ENCODE measurements at places on chromosomes 5 and 9.

- no peak for DNase-seq
Observed at GRCh38 chr5:128538000-128538249, at the start of gene FBN2. Gene FBN2, minus strand, starts transcription at chr5:128538245. Its CDS starts 642 bp downstream, at chr5:128537603.

DNA sequence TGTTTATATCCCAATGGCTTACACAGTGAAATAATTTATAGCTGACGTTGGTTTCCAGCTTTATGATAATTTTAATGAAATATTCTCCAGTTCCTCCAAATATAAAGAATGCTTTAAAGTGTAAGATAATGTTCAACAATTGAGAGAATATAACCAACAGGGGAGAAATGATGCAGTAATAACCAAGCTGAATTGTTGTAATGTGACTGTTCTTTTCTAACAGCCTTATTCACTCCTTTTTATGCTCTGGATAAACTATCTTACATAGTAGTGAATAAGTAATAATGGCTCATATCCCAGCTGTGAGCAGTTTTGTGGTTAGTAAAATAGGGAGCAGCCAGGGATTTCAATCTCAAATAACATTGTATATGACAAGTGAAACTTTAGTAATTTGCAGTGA is 2348.7 kb upstream of the ACO1 start:
- no peak for DNase-seq

DNA sequence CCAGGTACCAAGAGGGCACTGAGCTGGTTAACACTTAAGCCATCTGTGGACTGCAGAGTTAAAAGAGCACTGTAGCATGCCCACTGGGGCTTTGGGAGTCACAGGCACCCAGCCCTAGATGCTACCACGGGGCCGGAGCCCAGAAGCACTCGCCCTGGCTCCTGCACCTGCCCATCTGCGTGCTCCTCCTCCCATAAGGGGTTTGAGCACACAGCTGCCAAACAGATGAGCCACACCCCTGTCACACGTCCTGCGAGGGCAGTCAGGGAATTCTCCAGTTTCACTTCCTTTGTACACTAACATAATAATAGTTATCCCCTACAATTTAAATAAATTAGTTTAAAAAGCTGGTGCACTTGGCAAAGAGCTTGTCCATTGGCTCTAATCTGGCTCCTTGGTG is 4.5 kb upstream of the PCA3 start:
- no peak for DNase-seq

DNA sequence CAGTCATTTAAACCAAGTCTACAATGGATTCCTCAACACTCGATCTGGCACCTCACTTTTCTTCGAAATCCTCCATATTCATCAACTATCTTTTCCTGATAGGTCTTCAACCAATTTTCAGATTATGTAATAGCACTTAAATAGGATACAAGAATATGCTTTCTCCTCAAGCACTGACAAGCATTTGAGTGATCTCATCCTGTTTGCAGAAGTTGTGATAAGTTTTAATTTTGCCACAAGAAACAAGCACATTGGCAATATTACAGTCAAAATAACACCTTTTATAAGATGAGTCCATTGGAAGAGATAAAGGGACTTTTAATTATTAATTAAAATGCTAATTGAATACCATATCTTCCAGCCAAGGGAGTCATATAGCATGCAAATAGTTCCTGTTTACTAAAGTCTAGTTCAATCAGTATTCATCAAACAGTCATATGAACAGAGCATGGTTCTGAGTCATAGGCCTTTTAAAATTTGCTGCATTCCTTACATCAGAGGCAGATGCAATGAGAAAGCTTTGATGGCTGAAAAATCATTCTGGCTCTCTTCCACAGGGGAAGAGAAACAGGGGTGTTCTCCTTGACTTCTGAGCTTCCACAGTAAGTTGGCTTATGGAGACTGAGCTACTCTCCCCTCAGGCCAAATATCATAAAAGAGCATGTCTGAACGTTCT is 32.7 kb upstream of the ZCCHC9 start:
- no peak for DNase-seq

DNA sequence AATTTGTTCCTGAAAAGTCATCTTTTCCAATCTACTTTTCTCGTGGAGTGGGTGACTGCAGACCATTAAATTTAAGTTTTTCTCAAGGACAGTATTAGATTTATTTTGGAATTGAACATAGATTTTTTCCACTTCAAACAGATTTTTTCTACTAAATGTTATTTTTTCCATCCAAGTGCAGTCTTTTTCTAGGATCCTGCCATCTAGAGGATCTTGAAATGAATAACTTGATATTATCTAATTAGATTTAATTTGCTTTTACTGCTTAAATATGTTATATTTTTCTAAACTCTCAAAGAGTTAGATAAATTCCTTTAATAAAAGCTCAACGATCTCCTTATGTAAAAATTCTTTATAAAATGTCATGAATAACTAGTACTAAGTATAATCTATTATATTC is 136.9 kb upstream of the PRR16 start:
- DNase-seq, result no peak

DNA sequence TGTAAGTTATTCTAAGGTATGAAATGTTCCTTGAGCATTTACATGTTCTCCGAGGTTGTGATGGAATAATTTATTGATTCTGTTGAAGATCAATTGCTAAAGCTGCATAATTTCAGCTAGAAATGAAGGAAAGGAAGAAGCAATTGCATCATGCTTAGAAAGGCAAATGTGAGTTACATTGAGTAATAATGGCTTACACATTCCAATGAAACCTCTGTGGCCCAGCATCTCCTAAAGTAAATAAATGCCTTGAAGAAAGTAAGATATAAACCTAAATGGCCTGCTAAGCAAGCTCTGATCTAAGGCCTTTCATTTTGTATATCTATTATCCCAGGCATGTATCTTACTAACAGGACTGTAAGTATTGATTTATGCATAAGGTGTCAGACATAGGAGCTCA is 677.3 kb upstream of the RGMB start:
- DNase-seq, result no peak

- DNase-seq, result no peak
Observed at GRCh38 chr5:173720953-173721600, 104.6 kb upstream of the BOD1 start.

- no peak for DNase-seq
Observed at GRCh38 chr5:135193213-135194125, 159.4 kb upstream of the PITX1 start.

- DNase-seq, result no peak
Observed at GRCh38 chr9:26077860-26078259, 399.6 kb upstream of the TUSC1 start.

- DNase-seq, result no peak
Observed at GRCh38 chr5:150540615-150541396, 32.9 kb downstream of the NDST1 start.

DNA sequence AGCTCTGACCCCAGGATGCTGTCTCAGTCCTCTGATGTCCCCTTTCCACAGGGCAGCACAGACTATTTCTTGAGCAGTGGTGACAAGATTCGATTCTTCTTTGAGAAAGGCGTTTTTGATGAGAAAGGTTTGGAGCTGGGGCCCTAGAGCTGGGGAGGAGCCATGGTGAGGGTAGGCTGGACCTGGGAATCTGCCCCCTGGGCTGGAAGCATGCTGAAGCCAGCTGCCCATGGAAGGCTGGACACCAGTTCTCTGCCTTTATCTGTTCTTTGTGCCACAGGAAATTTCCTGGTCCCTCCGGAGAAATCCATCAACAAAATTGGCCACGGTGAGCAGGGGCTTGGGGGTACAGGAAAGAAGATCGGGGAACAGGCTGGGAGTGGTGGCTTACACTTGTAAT is 12.9 kb downstream of the PHYHD1 start:
- no peak for DNase-seq

GRCh38 chr9:76901801-76902200 is 4.1 kb downstream of the PRUNE2 start:
- DNase-seq, result no peak

DNA sequence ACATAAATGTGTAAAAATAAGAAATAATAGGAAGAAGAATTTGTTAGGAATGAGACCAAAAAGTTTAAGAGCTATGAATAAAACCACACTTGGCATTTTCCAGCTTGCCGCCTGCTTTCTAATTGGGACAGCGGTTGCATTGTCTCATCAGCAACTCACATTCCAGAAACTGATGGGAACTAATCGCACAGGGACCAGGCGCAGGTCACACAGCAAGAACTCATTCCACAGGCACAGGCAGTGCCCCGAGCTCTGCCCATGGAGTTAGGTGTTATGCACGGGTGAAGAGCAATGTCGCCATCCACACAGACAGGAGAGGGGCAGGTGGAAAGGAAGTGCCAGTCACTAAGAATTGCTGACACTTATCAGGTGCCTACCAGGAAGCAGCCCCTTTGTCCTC is 279.9 kb downstream of the NSG2 start:
- no peak for DNase-seq

GRCh38 chr5:33832404-33833236 is 59.2 kb downstream of the ADAMTS12 start:
- DNase-seq, result no peak

Measured in type B pancreatic cell (in vitro differentiated cells).